CD8-positive, alpha-beta memory T cell (primary cell): ENCODE measurements at places on chromosomes 11 and 22. TPM values are rescaled to one million over a fixed set of nuclear protein-coding genes. Genes with fewer than 3 reads are reported as not detected.

TUB gene
- 0.11 TPM for total RNA-seq

UBQLN3 gene
- total RNA-seq: not detected

MRGPRX3 gene
- not detected for total RNA-seq

ARHGAP8 gene
- 0.42 TPM for total RNA-seq

OR56A1 gene
- total RNA-seq: not detected

- H3K36me3 ChIP-seq: no peaks in the 10 kb centered on the region
- no peaks in the 10 kb centered on the region for H3K4me1 ChIP-seq
- no peak overlapping the region for H3K27ac ChIP-seq
- H3K4me3 ChIP-seq: no peak overlapping the region
Measured at GRCh38 chr22:37985050-37985585, 763 bp upstream of the SOX10 start.

- H3K4me1 ChIP-seq: no peaks in the 10 kb centered on the region
- H3K27ac ChIP-seq: no peak overlapping the region
Measured at GRCh38 chr11:24356501-24356900, 140.4 kb upstream of the LUZP2 start.

DNA sequence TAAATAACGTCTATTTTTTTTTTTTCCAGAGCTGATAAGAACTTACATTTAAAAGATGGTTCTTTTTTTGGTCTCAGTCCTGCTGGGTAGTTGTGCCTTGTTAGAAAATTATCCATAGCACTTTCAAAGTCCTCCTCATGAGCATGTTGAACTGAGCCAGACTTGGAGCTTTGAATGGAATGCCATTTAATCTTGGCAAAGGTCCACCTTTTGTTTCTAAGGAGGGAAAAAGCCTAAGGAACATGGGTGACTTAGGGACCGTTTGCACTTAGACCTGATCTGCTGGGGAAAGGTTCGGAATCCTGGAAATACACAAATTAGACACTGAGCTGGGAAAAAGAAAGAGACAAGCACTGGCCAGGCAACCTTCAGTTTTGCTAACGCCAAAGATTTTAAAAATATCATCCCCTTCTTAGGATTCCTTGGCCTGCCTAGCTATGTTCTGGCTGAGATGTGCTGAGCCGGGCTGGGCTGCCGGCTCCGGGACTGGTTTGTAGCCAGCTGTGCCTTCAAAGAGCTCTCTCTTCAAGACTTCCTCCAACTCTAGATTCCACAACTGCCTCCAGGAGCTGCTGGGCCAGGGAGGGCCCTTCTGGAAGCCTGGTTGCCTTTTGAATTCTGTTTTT is 67.4 kb downstream of the ENDOD1 start:
- DNase-seq: no peak
- H3K4me3 ChIP-seq: no peak overlapping the region
- H3K27me3 ChIP-seq: no peaks in the 10 kb centered on the region
- H3K27ac ChIP-seq: no peak overlapping the region

GRCh38 chr11:95076981-95077380 is 10.3 kb downstream of the SRSF8 start:
- no peak for DNase-seq
- H3K4me1 ChIP-seq: no peaks in the 10 kb centered on the region
- H3K27me3 ChIP-seq: no peaks in the 10 kb centered on the region
- H3K27ac ChIP-seq: no peak overlapping the region
- H3K36me3 ChIP-seq: no peaks in the 10 kb centered on the region
- H3K4me3 ChIP-seq: no peak overlapping the region

DNA sequence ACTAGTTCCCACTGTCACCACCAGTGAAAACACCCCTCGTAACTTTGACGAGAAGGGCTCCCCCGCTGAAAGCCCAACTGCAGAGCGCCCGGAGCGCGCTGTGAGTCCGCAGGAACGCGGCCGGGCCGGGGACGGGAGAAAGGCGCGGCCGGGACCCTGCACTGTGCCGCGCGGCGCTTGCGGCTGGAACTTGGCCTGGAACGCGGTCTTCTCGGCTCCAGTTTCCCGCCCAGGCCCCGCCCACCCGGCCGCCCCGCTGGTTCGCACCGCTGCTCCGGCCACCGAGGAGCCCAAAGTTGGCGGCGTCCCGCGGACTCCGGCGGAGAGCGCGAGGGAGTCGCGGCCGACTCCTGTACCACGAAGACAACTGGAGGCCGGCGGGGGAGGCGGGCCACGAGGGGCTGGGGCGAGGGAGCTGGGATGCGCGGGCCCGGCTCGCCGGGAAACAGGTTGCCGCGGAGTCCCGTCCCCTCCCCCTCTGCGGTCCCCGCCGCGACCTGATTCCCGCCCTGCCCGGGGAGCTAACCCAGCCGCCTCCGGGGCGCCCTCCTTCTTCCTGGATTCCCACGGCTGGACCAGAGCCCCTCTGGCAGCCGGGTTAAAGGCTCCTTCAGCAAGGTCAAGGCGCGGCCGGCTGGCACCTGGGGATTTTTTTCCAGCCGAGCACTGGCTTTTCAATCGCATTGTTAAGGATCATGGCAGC is 3.4 kb downstream of the TENM4 start:
- H3K4me3 ChIP-seq: no peak overlapping the region
- no peak for DNase-seq
- H3K4me1 ChIP-seq: no peaks in the 10 kb centered on the region
- no peak overlapping the region for H3K27ac ChIP-seq

- DNase-seq: no peak
- H3K27me3 ChIP-seq: no peaks in the 10 kb centered on the region
- H3K4me1 ChIP-seq: no peaks in the 10 kb centered on the region
Measured at GRCh38 chr11:70623906-70624597, 225.7 kb downstream of the CTTN start.

GRCh38 chr11:42390116-42390515 is 921.7 kb upstream of the API5 start:
- no peak overlapping the region for H3K27ac ChIP-seq
- no peaks in the 10 kb centered on the region for H3K36me3 ChIP-seq
- no peak overlapping the region for H3K4me3 ChIP-seq
- no peaks in the 10 kb centered on the region for H3K4me1 ChIP-seq
- no peak for DNase-seq

DNA sequence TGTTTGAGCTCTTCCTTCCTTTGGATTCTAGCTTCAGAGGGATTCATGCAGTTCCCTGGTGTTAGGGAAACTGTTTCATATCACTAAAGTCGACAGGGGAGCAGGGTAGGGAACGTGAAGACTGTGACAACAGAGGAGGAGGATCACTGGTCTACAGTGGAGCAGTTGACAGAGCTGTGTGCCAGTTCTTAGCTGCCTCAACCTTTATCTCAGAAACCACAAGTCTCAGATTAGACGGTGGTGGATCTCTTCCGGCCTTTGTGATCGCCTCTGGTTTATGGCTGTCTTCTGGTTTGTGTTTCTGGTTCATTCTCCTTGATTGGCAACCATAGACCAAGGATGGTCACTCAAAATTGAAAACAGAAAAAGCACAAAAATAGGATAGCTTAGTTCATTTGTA is 538.9 kb upstream of the API5 start:
- no peaks in the 10 kb centered on the region for H3K36me3 ChIP-seq
- H3K4me3 ChIP-seq: no peak overlapping the region
- H3K27me3 ChIP-seq: no peaks in the 10 kb centered on the region
- DNase-seq: no peak
- H3K4me1 ChIP-seq: no peaks in the 10 kb centered on the region

- H3K36me3 ChIP-seq: no peaks in the 10 kb centered on the region
- no peak overlapping the region for H3K4me3 ChIP-seq
- H3K4me1 ChIP-seq: no peaks in the 10 kb centered on the region
- no peaks in the 10 kb centered on the region for H3K27me3 ChIP-seq
- DNase-seq: no peak
Measured at GRCh38 chr11:57586711-57587245, 10.7 kb upstream of the SERPING1 start.

DNA sequence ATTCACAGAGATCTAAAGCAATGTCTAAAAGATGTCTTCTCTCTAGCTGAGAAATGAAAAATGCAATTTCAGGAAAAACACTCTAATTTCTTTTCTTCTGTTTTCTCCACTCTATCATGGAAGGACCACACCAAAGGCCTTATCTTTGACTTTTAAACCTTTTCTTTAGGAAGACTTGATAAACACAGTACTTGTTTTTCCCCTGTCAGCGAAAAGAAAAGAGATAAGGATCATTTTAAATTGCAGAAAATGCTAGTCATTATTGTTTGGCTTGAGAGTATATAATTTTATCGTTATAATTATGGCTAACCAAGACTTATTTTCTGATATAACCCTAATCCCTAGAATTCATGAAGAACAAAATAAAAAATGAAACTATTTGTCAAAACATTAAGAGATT is 462.4 kb upstream of the API5 start:
- no peaks in the 10 kb centered on the region for H3K36me3 ChIP-seq
- DNase-seq: no peak
- H3K4me3 ChIP-seq: no peak overlapping the region
- H3K27ac ChIP-seq: no peak overlapping the region
- H3K27me3 ChIP-seq: no peaks in the 10 kb centered on the region
